ENCODE measurements at places on chromosomes 2 and 18.

DNA sequence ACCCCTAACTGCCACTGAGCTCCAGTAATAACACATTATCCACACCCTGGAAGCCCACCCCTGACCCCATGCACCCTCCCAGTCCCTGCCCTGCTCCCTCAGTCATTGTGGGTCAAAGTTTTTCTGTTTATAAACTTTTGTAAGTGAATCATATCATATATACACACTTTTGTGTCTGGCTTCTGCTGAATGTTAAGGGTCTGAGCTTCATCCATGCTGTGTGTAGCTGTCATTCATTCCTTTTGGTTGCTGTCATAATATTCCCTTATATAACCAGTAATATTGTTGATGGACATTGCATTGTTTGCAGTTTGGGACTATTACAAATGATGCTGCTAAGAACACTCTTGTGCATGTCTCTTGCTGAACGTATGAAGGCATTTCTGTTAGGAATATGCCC lies 14.5 kb downstream of the CNNM4 start:
- DNase-seq, result no peak

DNA sequence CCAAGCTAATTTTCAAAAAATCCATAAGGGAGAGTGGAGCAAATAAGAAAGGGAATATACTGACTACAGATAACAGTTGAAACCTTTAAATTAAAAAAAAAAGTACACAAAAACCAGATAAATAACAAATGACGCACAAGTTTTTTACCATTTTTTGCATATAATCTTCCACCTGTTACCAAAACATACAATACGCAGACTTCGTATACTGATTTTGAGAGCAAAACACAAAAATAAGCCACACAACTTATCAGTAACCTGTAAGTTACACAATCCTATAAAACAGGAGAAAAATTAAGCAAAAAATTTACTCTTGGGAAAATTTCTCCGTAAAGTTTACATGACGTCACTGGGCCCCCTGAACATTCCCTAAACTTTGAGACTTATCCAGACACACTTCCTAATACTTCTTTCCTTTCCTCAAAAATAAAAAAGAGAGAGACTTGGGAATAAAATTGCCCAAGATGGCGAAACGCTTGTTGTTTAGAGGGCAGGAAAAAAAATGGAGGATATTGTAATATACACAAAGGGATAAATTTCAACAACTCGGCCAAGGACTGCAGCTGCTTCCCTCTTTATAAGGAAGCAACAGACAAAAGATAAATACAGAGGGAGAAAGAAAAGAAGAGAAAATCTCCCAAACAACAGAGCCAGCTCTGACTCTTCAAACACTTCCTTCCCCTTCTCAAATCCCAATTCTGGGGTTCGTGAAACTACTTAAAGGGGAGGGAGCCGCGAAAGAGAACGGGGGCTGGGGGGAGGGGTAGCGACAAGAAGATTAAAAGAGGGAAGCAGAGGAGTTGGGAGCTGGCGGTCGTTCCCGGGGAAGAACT lies 1.6 kb downstream of the BAZ2B start:
- no peak for DNase-seq

DNA sequence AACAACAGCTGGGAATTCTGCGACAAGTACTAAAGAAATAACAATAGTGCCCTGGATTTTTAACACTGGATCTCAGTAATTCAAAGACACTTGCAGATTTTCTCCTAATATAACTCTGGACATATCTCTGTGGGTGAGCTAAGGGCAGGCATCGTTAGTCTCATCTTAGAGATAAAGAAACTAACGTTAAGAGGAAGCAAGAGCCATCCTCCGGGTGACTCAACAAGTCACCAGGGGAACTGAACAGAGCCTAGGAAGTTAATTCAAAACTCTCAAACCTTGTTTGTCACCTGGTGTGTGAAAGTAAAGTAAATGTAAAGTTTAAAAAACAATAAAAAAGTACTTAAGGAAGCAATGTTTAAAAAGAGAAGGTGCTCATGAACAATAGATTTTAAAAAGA lies 41.6 kb upstream of the NRP2 start:
- no peak for DNase-seq

GRCh38 chr2:222926915-222927314 lies 66.1 kb downstream of the ACSL3 start:
- no peak for DNase-seq

All from heart left ventricle (tissue), 16 donors.